Colonic mucosa (tissue), 4 donors: ENCODE measurements at places on chromosomes 5 and 9.

GRCh38 chr5:90285581-90285980 lies 124.0 kb downstream of the CETN3 start:
- no peak for DNase-seq

- DNase-seq = no peak
Observed at GRCh38 chr5:73506459-73506955, 8.3 kb downstream of the BTF3 start.

DNA sequence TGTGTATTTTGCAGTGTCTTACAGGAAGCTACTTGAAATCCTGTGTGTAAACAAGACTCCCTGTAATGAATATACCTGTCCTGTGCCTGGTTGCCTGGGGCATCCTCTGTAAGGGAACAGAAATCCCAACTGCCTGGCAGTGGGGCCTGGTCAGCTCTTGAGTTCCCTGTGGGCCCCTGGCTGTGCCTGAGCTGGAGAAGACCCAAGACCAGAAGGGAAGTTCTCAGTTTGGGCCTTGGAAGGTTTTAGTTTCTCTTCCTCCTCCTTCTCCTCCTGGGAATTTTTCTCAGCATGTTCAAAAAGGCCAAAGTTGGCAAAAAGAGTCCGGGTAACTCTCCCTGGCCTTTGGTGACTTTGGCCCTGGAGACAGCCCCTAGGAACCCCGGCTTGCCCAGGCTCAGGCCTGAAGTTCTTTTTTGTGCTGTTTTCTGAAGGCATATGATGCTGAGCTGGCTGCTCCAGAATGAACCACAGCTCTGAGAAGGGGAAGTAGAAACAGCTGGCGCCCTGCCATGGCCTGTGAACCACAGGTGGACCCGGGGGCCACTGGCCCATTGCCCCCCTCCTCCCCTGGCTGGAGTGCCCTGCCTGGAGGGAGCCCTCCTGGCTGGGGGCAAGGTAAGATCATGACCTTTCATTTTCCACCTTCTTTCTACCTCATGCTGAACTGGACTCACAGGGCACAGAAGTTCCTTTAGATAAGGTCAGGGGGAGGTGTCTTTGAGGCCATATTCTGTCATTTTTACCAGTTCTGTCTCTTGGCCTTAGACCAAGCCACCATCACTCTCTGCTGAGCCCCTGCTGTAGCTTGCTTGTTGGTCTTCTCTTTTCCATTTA lies 5.8 kb downstream of the TMEM268 start:
- DNase-seq = peak; percentile 60

- no peak for DNase-seq
Observed at GRCh38 chr9:80948066-80948465, 741.3 kb downstream of the TLE1 start.

DNA sequence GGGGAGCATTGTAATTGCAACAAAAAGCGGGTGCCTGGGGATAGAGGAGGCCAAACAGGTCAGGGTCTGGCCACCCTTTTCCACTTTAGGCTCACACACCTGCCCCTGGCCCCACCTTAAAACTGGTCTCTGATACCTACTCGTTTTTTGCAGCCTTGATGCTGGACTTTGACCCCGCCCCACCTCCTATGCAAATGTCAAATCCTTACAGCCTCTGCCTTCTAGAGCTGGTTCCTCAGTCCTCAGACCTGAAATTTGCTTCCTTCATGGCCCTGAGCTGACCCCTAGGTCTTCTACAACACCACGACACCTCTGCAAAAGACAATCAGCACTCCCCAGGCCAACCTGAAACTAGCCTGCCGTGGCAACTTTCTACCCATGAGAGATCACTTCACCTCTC lies 37.7 kb downstream of the SMIM23 start:
- DNase-seq = peak; percentile 89

DNA sequence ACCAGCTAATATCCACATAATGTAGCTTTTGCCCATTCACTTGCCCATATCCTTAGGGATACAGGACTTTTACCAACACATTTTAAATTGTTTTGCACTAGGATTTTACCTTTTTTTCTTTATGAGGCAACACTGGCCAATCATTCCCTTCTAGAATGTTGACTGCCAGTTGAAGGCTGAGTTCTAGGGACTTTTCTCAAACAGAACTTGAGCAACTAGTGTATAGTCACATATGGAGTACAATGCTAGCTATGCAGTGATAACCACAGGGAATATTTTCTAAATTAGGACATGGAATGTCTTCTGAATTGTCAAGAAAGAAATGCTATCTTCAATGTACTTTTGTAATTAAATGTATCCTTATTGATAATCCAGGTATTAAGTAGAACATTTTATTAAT lies 133.6 kb downstream of the OXCT1 start:
- DNase-seq = no peak

DNA sequence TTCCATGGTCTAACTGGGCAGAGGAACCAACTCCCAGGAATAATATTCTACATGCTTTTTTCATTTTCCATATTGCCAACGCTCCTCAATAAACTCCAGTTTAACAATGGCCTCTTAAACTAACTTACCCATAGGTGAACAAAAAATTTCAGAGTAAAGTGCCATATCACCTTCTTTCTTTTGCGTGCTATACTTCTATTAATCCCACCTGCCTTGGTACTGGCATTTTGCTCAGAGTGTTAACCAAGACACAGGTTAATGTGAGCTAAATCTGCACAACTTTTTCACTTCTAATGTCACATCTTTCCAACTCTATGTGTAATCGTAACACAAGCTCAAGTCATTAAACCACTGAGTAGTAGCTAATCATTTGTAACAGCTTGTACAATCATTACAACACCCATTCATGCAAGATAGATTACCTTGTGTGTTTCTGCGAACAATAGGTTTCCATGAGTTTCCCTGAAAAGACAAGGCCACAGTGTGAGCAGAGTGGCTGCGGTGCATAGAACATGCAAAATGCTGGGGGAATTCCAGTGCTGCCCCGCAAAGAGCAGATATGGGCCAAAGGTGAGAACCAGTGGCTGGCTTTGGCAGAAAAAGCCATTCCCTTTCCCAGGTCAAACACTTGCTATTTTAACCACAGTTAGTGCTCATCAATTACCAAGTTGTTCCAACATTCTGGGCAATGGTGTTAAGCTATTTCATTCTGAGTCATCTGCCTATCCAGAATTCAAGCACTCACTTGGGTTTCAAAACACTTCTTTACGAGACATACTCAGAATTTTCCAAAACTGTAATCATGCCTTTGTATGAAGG lies 42.8 kb downstream of the TIMD4 start:
- DNase-seq = no peak

- no peak for DNase-seq
Observed at GRCh38 chr5:28543473-28544098, 1505.2 kb upstream of the CDH9 start.

DNA sequence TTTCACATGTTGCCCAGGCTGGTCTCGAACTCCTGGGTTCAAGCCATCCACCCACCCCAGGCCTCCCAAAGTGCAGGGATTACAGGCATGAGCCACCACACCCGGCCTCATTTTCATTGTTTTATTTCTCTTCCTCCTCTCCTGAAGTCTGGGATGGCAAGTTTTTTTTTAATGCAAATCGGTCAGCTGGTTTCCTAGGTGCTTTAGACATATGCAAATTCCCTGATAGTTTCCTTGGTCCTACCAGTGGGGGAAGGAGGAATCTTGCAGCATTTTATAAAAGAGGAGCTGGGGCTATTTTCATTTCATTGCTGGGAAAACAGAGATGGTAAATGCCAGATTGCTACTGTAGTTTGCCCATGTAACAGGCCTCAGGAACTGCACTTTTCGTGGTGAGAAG lies 179.4 kb downstream of the ACTL7B start:
- no peak for DNase-seq

GRCh38 chr5:67028371-67028770 lies 168.2 kb downstream of the CD180 start:
- no peak for DNase-seq

GRCh38 chr5:138504799-138505198 lies 38.2 kb downstream of the ETF1 start:
- no peak for DNase-seq

- DNase-seq = no peak
Observed at GRCh38 chr5:177596775-177597238, 3.1 kb upstream of the B4GALT7 start.

DNA sequence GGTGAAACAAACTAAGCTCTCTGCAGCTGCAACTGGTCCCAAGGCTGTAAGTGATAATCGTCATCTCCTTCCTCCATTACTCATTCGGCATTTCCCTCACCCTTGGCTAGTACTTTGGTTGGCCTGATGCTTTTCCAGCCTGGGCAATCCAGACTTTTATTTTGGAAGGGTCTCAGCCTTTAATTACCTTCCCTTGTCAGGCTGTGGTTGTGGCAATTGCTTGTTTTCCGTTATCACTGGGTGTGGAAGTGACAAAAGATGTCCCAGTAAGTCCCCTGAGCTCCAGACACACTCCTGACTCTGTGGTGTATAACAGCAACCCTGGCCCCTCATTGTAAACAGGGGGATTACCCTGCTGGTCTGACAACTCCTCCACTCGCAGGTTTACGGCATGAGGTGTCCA lies 6.3 kb upstream of the FAF2 start:
- DNase-seq = no peak

DNA sequence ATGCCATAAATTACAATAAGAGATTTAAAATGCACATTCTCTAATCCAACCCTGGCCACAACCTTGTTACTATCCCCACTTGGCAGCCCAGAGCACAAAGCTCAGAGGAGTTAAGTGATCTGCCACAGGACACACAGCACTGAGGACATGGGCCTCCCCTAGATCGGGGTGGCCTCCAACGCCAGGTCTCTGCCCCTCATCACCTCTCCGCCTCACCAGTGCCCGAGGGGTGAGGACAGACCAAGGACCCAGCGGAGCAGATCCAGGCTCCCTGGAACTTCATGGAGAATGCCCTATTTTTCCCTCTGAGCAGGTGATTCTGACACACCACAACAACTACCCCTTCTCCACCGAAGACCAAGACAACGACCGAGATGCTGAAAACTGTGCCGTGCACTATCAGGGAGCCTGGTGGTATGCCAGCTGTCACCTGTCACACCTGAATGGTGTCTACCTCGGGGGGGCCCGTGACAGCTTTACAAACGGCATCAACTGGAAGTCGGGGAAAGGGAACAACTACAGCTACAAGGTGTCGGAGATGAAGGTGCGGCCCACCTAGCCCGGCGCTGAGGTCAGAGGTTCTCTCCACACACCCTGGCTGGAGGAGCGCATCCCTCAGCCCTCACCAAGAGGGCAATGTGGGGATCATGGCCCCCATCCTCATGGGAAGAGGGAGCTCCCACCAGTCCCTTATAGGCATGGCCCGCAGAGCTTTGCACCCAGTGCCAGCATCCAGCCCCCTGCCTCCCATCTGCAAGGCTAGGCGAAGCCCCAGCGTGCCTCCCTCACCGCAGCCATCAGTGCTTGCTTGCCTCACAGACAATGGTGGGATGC lies 12.5 kb upstream of the FCN2 start:
- DNase-seq = no peak

DNA sequence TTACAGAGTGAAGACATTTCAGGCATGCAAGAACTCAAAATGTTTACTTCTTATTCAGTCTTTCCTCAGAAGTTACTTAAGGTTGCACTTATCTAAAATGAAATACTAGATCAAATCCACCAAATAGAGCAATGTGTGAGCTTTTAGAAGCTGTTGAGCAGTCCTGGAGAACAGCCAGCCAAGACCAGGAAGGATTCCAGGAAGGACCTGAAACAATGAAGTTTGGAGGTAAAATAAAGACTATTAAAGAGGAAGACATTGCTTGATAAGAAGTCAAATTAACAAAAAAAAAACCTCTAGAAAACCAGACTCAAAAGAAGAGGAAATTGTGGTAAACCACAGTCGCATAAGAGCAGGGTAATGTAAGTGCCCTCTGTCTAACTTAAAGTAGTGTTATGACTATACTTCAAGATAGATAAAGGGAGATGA lies 156.2 kb upstream of the S1PR3 start:
- DNase-seq = no peak

DNA sequence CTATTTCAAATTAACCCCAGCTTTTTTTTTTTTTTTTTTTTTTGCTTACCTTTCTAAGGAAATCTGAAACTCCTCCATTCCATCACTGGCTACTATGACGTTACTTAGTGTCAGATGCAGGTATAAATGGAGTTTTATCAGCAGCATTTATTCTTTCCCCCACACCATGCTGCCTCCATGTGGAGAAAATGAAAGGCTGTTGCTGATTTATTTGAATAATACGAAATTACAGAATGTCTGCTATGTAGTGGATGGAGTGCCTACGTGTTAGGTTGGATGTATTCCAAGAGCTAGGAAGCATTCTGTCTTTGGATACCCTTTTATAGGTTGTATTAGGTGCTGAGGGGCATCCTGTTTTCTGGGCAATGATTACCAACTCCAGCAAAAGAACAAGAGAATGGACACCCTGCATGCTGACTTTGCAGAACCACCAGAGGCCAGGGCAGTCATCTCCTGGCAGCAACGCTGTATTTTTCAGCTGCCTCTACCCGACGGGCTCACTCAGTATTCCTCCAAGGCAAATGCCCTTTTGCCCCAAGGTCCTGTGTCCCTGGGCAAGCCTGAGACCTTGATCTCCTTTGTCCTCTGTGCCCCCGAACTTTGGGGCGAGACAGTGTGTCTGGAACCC lies 199.5 kb downstream of the ALDH1A1 start:
- DNase-seq = no peak

- DNase-seq = no peak
Observed at GRCh38 chr5:151647320-151647861, 39.3 kb downstream of the SPARC start.

GRCh38 chr5:169691471-169691870 lies 54.4 kb downstream of the DOCK2 start:
- no peak for DNase-seq

- no peak for DNase-seq
Observed at GRCh38 chr5:130099008-130099407, 194.7 kb downstream of the CHSY3 start.

GRCh38 chr9:99411068-99411467 lies 189.0 kb downstream of the SEC61B start:
- no peak for DNase-seq
